Left ventricle myocardium inferior (tissue), 1 donor: ENCODE measurements at places on chromosomes 3 and 15. TPM values are rescaled to one million over a fixed set of nuclear protein-coding genes. Genes with fewer than 3 reads are reported as not detected.

DNA sequence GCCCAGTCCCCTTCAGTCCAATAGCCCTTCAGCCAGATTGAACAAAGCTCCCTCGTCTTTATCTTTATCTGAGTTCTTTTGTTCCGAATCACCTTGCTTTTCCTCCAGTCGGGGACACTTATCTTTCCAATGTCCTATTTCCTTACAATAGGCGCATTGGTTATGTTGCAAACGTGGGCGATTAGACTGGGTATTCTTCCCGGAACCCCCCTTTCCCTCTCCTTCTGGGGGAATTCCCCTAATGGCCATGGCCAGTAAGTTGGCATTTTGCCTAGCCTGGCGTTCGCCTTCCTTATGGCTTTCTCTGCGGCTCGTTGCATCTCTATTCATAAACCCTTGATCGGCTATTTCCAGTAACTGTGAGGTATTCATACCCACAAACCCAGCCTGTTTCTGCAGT is 82.2 kb upstream of the VEPH1 start:
- DNase-seq, result no peak
- H3K27me3 ChIP-seq, result no peaks in the 10 kb centered on the region
- H3K4me1 ChIP-seq, result no peaks in the 10 kb centered on the region
- H3K27ac ChIP-seq, result no peak overlapping the region

DNA sequence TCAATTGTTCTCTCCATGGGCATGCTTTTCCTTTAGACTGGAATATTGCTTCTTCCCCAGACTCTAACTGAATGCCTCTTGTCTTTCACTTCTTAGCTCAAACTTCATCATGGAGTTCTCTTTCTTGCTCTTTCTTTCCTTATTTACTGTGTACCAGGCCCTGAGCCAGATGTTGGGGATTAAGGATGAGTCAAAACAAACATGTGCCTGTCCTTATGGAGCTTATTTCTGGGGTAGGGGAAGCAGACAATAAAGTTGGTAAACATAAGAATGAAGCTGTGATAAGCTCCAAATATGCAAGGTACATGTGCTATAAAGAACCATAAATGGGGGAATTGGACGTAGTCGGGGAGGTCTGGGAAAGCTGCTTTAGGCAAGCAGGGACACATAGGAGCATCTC is 145.8 kb downstream of the ALDH1A2 start:
- H3K27ac ChIP-seq, result no peak overlapping the region
- H3K36me3 ChIP-seq, result no peaks in the 10 kb centered on the region
- no peak for DNase-seq

GRCh38 chr3:52237006-52237656 is 1.8 kb downstream of the TWF2 start:
- H3K4me1 ChIP-seq, result peaks cover 82% of the 10 kb centered on the region
- no peak for DNase-seq

DNA sequence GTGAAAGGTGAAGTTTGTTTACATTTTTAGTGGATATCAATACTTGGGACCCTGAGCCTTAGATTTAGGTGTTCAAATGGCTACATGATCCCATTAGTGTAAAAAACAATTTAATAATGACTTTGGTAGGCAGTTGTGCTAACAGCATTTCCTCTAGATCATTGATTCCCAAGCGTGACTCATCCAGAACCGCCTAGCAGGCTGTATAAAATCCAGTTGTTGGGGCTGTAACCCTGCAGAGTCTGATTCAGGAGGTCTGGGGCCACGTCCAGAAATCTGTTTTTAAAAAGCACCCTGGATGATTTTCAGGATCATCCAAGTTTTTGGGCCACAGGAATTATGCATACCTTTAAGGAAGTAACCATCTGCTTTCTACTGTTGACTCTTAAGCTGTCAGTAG is 156.4 kb downstream of the TP63 start:
- H3K4me3 ChIP-seq, result no peak overlapping the region
- no peak for DNase-seq
- no peaks in the 10 kb centered on the region for H3K4me1 ChIP-seq
- H3K36me3 ChIP-seq, result no peaks in the 10 kb centered on the region

DNA sequence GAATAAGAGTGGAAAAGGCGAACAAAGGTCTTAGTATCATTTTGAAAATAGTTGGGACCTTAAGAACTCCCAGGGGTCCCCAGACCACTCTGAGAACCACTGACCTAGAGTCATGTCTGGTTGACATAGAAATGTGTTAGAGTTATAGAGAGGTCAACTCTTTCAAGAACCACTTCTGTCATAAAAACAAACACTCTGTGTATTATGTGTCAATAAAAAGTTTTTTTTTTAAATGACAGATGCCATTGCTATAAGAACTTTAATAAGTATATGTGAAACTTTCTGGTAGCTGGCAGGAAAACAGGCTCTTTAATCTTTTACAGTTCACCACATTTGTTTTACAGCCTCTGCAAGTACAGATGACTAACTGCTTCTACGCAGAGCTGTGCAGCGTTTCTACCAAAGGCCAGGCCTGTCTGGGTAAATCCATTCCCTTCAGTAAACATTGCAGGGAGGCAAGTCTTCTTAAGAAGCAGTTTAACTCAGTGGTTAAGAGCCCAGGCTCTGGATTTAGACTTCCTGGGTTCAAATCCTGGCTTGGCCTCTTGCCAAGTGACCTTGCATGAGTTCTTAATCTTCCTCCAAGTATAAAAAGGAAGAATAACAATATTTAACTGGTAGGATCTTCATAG is 56.6 kb downstream of the RFTN1 start:
- no peaks in the 10 kb centered on the region for H3K27me3 ChIP-seq
- peaks cover 38% of the 10 kb centered on the region for H3K4me1 ChIP-seq
- no peak for DNase-seq
- no peak overlapping the region for H3K27ac ChIP-seq
- H3K4me3 ChIP-seq, result no peak overlapping the region

GRCh38 chr15:41838400-41838897 is at the start of gene PLA2G4B:
TSS of gene PLA2G4B (plus strand) at chr15:41838847. CDS start at chr15:41838914, 67 bp downstream.
- H3K36me3 ChIP-seq, result peaks cover 45% of the 10 kb centered on the region
- H3K4me1 ChIP-seq, result peaks cover 17% of the 10 kb centered on the region

DNA sequence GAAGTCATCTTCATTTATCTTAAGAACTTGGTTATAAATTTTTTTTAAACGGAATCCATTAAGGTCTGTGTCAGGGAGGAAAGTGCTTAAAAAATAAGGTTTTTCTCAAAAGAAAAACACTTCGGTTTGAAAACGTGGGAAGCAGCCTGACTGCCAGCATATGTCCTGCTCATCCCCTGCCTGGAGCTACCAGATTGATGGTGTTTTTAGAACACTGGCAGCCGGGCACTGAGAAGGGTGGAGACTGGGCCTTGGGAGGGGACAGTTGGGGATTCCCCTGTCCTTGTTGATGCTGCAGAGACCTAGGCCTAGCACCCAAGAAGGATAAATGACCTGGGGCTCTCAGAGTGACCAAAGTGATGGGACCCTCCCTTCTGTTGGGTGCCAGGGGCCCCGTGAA is 296.9 kb downstream of the EPHB1 start:
- no peak overlapping the region for H3K27ac ChIP-seq
- DNase-seq, result no peak

The SNURF gene
- total RNA-seq, result 94.6 TPM

The RTP1 gene
- total RNA-seq, result not detected
